ENCODE measurements at places on chromosomes 2 and 18.

DNA sequence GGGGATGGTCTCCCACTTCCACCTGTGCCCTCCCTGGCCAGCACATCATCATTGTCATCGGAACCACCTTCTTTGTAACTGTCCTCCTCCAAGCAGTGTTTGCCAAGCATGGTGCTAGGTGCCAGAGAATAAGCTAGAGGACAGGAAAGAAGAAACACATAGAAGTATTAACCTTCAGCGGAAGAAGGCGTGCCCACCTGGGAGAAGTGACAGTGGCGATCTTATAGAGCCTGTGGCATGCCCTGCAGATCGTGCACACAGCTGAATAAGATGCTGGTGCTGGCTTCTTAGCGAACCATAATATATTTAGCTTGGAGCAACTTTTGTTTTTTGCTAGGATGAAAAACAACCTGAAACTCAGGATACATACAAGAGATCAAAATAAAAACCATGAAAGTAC, 148.0 kb downstream of the FAM210A start:
- DNase-seq = no peak

- DNase-seq = no peak
Measured at GRCh38 chr2:84962917-84963316, 8.0 kb upstream of the KCMF1 start.

DNA sequence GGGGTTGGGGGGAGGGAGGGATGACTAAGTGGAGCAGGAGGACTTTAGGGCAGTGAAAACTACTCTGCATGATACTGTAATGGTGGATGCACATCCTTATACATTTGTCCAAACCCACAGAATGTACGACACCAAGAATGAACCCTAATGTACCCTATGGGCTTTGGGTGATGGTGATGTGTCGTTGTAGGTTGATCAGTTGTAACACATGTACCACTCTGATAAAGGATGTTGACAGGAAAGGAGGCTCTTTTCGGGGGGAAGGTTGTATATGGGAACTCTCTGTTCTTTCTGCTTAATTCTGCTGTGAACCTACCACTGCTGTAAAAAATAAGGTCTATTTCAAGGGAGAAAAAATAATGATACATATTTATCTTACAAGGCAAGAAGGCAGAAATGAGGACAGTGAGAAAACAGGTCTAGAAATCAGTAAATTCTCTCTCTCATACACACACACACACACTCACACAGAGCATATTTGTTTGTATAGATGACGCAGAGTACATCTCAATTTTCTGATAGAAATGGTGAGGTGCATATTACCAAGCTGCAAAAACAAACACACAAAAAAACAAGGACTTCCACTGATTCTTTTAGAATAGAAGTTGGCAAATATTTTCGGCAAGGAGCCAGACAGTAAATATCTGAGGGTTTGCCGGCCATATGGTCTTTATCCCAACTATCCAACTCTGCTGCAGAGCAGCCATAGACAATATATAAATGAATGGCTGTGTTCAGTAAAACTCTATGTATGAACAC, 20.2 kb downstream of the FAM124B start:
- no peak for DNase-seq

DNA sequence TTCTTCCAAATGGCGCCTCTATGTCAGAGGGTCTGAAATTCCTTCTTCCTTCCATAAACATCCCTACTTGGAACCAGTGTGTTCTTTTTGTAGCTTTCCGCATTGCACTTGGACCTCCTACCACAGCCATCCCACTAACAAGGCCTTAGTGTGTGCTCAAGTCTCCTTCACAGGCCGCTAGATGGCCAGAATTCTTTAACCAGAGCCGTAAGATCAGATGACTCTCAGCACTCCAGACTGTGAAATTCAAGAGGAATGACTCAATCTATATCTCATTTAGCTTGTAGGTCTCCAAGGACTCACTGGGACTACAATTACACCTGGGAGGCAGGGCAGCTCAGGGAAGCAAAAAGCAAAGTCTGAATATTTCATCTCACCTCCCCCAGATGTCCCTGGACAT, 298.9 kb downstream of the EIPR1 start:
- DNase-seq = no peak

- no peak for DNase-seq
Measured at GRCh38 chr2:148218326-148219075, 197.6 kb downstream of the MBD5 start.

Data from hindlimb muscle (tissue), 1 donor.